H1 (cell line): ENCODE measurements at places on chromosomes 11 and 22. TPM values are rescaled to one million over a fixed set of nuclear protein-coding genes. Genes with fewer than 3 reads are reported as not detected.

- no peak overlapping the region for H3K4me3 ChIP-seq
- peaks cover 18% of the 10 kb centered on the region for H3K36me3 ChIP-seq
- no peak for DNase-seq
- H3K4me1 ChIP-seq: no peaks in the 10 kb centered on the region
These were observed 806 bp upstream of the SAAL1 start for GRCh38 chr11:18106688-18107087.

OR4A16 gene
- not detected in 2 replicates for polyA plus RNA-seq

DNA sequence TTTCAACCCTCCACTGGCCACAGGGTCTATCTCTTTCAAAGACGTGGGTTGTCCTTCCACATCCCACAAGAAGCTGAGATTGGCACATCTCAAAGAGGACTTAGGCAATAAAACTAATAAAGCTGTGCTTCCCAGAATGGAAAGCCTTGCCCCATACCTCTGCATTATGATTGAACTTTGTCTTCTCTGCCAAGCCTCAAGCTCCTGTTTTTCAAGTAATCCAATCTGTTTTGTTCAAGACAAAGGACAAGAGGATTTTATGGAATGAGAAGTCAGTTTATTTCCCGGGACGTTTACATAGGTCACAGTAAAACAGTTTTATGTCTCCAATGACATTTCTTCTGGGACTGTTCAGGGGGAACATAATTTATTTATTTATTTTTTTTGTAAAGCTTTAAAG lies 108.4 kb downstream of the GALNT18 start:
- no peaks in the 10 kb centered on the region for H3K27me3 ChIP-seq
- no peaks in the 10 kb centered on the region for H3K36me3 ChIP-seq
- no peak for DNase-seq
- H3K4me1 ChIP-seq: peaks cover 17% of the 10 kb centered on the region

TEX54 gene
- not detected in 2 replicates for polyA plus RNA-seq

GRCh38 chr11:128684549-128685401 lies 9.1 kb upstream of the FLI1 start:
- peaks cover 23% of the 10 kb centered on the region for H3K4me1 ChIP-seq
- H3K27ac ChIP-seq: no peak overlapping the region
- no peaks in the 10 kb centered on the region for H3K36me3 ChIP-seq
- peak; percentile 70 for DNase-seq
- peaks cover 80% of the 10 kb centered on the region for H3K27me3 ChIP-seq

- peaks cover 6% of the 10 kb centered on the region for H3K4me1 ChIP-seq
- DNase-seq: peak; percentile 68
- no peak overlapping the region for H3K27ac ChIP-seq
- H3K4me3 ChIP-seq: no peak overlapping the region
These were observed 99.4 kb upstream of the BLID start for GRCh38 chr11:122215244-122215992.
